CD4-positive, alpha-beta T cell treated with Interleukin-4 for 1 hour (primary cell): ENCODE measurements at places on chromosomes 5 and 9.

GRCh38 chr5:124395926-124396325 is 350.5 kb downstream of the ZNF608 start:
- no peak for DNase-seq

DNA sequence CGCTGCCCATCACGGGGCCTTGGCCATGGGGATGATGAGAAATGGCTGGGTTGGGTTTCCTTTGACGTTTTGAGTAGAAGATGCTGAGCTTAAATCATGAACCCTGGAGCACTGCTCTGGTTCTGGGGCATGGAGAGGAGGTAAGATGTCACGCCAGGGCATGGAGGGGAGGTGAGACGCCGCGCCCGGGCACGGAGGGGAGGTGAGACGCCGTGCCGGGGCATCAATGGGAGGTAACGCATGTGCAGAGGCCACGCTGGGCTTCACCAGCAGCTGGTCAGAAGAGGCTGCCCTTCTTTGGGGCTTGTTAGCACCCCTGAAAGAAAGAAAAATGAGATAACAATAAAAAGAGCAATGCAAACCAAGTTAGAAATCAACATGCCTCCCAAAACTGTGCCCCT is 322.5 kb upstream of the IRX4 start:
- no peak for DNase-seq

- no peak for DNase-seq
Measured at GRCh38 chr5:91180506-91180905, 202.6 kb downstream of the ARRDC3 start.

DNA sequence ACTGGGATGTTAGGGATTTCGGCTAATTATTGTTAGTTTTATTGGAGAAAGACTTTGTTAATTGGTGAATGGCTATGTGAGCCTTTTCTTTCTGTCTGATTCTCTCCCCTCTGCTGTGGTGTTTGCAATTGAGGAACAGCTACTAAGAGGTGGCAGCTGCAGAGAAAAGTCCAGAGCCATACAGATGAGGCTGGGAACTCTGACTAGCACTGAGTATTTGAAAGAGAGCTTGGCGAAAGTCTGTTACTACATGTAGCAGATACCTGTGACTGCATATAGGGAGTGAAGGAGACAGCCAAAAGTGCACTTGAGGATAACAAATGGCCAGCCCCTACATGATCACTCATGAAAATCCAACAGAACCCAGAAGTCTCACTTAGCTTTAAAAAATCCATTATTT is 44.3 kb upstream of the HSPB3 start:
- DNase-seq: no peak

DNA sequence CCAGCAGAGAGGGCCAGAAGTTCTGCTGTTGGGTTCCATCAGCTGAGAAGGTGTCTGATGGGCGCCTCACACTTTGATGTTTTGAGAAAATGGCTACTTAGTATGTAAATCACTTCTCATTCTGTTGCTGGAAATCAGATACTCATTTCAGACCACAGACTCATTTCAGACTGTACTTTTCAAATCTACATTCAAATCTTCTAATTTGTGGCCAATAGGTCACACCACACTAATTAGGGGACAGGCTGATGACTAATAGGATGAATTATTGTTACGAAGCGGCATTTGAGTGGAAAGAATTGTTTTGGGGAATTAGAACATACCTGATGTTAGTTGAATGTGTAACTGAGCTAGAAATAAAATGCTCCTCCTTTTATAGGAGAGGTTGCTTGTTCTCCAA is 13.2 kb downstream of the MTAP start:
- DNase-seq: no peak

- no peak for DNase-seq
Measured at GRCh38 chr5:149162401-149163084, 21.2 kb downstream of the ABLIM3 start.

GRCh38 chr5:5854087-5854486 is 431.6 kb downstream of the ICE1 start:
- no peak for DNase-seq

GRCh38 chr9:72485821-72486593 is 35.4 kb upstream of the TMC1 start:
- no peak for DNase-seq

DNA sequence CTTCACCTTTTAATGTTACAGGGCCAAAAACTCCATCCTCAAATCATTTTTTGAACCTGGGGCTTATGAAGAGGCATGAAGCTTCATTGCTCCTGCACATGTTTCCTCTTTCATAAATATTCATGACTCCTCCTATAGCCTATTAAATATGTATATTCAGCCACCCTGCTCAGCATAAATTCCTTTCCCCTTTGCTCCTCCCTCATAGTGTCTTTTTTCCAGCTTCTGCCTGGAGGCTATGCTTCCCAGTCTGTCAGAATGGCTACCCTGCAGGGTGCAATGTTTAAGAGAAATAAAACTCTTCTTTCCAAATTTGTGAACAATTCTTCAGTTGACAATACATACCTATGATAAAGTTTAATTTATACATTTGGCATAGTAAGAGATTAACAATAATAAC is 1082.9 kb upstream of the CDH18 start:
- no peak for DNase-seq

DNA sequence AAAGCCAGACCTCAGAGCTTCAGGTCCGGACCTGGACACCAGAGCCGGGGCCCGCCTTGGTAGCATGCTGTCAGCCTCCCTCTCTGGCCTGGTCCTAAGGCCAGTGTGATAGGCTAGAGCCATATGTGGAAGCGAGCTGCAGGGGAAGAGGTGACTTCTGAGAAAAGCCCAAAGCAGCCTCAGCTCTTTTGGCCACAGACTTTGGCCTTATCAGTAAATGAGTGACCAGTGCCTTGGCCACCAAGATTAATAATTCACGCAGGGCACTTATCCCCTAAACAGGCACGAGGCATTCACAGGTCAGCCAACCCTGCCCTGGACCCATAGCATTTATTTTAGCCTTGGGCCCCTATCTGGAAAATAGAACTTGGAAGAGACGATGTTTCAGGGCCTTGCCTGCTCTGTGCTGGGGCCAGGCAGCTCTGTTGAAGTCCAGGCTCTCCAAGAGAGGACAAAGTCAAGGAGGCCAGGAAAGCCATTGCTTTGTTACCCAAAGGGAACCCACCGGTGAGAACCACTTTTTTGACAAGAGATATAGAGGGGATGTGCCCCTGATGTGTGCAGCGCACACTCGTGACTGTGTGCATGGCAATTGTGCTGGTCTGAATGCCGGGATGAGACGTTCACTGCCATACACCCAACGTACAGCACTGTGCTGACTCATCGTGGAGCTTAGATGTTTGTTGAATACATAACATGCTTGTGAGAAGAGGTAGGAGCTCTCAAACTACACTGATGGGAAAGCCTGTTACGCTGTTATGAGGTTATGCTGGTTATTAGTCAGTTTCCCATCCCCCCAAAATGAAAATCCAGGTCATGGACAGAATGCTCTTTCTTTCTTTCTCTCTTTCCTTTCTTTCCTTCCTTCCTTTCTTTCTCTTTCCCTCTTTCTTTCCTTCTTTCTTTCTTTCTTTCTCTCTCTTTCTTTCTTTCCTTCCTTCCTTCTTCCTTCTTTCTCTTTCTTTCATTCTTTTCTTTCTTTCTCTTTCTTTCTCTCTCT is 5.0 kb upstream of the SLC34A1 start:
- DNase-seq: no peak
